ENCODE measurements at places on chromosomes 1 and 21. TPM values are rescaled to one million over a fixed set of nuclear protein-coding genes. Genes with fewer than 3 reads are reported as not detected.

The TNNI3K gene
- 22.8 TPM for total RNA-seq

The ZNF692 gene
- total RNA-seq: 62.6 TPM

The CELA2B gene
- total RNA-seq: not detected

The GREM2 gene
- total RNA-seq: 5.0 TPM

The PDXK gene
- 39.8 TPM for total RNA-seq

The GRIK3 gene
- 58.5 TPM for total RNA-seq

The USH2A gene
- 0.31 TPM for total RNA-seq

The CAPN9 gene
- not detected for total RNA-seq

The CELA2A gene
- not detected for total RNA-seq

The TMEM63A gene
- total RNA-seq: 4.4 TPM

The TMCO1 gene
- 38.5 TPM for total RNA-seq

The C8A gene
- not detected for total RNA-seq

The SLC35F3 gene
- total RNA-seq: 1.9 TPM

The OR2T11 gene
- not detected for total RNA-seq

The GSTM5 gene
- 4.7 TPM for total RNA-seq

The MPL gene
- total RNA-seq: not detected

The SLC45A3 gene
- total RNA-seq: 3.8 TPM

The IL10 gene
- not detected for total RNA-seq

The PDPN gene
- total RNA-seq: 7.8 TPM

The FAAH gene
- 36.0 TPM for total RNA-seq

The CFAP107 gene
- total RNA-seq: not detected

The PKP1 gene
- total RNA-seq: not detected

The ADORA3 gene
- total RNA-seq: 2.2 TPM

The ASPM gene
- 16.6 TPM for total RNA-seq

The LMX1A gene
- total RNA-seq: 0.31 TPM

The AZIN2 gene
- 21.6 TPM for total RNA-seq

The KCNE2 gene
- not detected for total RNA-seq

The KRTAP19-8 gene
- not detected for total RNA-seq

The ZMYND12 gene
- 0.63 TPM for total RNA-seq

The AMY2A gene
- total RNA-seq: not detected

The CXADR gene
- 261 TPM for total RNA-seq

The SLC45A1 gene
- total RNA-seq: 10.0 TPM

The GJB5 gene
- total RNA-seq: not detected

The IVNS1ABP gene
- total RNA-seq: 300 TPM

The SMPDL3B gene
- total RNA-seq: not detected

The CD48 gene
- not detected for total RNA-seq

The ITLN2 gene
- total RNA-seq: not detected

The CRYAA gene
- total RNA-seq: not detected

The PTBP2 gene
- 301 TPM for total RNA-seq

The PTCH2 gene
- 2.5 TPM for total RNA-seq

The SERPINC1 gene
- total RNA-seq: not detected

The NDUFV3 gene
- 33.8 TPM for total RNA-seq

The AGMAT gene
- 0.31 TPM for total RNA-seq

The GLIS1 gene
- total RNA-seq: not detected

The RGS7 gene
- 28.2 TPM for total RNA-seq

The MROH9 gene
- total RNA-seq: not detected

Data from parietal lobe (tissue), 2 donors.